ENCODE measurements at places on chromosomes 2 and 18. TPM values are rescaled to one million over a fixed set of nuclear protein-coding genes. Genes with fewer than 3 reads are reported as not detected.

TUBA3E gene
- total RNA-seq, result not detected

SPATA3 gene
- not detected for total RNA-seq

TGFA gene
- 4.7 TPM for total RNA-seq

CYRIA gene
- 19.3 TPM for total RNA-seq

AP1S3 gene
- total RNA-seq, result 3.1 TPM

PSMD14 gene
- 70.6 TPM for total RNA-seq

NTSR2 gene
- not detected for total RNA-seq

GALNT5 gene
- 0.10 TPM for total RNA-seq

DNA sequence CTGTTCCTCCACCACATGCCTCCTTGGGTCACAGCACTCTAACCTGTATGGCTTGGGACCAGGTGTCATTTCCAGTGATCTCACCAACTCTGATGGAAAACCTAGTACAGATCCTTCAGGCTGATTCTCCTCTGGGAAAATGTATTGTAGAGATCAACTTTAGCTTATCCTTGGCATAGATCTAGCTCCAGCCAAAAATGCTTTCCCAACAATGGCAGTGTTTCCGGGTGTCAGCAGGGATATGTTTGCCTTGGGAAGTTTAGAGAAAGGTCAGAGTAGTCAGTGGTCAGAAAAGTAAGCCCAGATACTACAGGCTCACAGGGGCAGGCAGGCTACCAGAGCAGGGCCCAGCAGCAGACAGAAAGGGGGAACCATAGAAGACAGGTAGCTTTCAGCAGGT is 73.6 kb downstream of the CD8B2 start:
- H3K4me3 ChIP-seq, result no peak overlapping the region
- peaks cover 2% of the 10 kb centered on the region for H3K27me3 ChIP-seq
- H3K27ac ChIP-seq, result no peak overlapping the region
- DNase-seq, result no peak
- peaks cover 14% of the 10 kb centered on the region for H3K36me3 ChIP-seq

- H3K27me3 ChIP-seq, result no peaks in the 10 kb centered on the region
- peaks cover 5% of the 10 kb centered on the region for H3K36me3 ChIP-seq
- H3K4me3 ChIP-seq, result no peak overlapping the region
Measured at GRCh38 chr18:70326255-70326654, 37.4 kb downstream of the SOCS6 start.

DNA sequence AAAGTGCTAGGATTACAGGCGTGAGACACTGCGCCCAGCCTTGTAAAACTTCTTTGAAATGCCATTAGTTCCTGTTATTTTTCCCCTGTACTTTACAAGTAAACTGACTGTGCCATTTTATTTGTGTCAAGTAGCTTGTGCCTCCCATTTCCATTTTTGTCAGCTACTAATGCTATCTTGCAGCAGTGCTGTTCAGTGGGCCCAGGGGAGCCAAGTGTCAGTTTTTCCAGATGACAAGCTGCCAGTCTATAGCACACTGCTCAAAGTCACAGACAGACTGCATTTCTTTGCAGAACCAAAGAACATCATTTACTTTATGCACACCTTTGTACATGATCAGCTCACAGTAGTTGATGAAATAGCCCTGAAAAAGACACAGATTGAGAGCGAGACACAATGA is 901.3 kb upstream of the CDH2 start:
- no peaks in the 10 kb centered on the region for H3K36me3 ChIP-seq
- DNase-seq, result peak; percentile 58
- no peaks in the 10 kb centered on the region for H3K27me3 ChIP-seq
- H3K4me3 ChIP-seq, result no peak overlapping the region
- H3K27ac ChIP-seq, result peak overlapping the region; percentile 39

DNA sequence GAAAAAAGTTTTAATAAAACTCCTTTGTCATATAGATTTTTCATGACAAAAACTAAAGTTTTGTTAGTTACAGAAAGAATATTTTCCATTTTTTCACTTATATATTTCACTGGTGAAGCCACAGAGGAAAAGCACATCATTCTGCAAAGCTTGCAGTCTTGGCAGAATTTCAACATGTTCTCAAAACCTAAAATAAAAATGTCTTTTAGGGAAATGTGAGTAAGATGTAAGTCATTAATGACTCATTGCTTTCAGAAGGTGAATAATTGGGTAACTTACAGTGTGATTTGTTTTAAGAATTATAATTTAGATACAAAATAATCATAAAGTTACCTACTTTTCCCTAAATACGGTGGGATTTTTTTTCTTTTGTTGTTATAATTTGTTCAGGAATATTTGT is 43.4 kb upstream of the TNFRSF11A start:
- no peak overlapping the region for H3K4me3 ChIP-seq
- DNase-seq, result no peak
- no peaks in the 10 kb centered on the region for H3K27me3 ChIP-seq

- no peaks in the 10 kb centered on the region for H3K4me1 ChIP-seq
- peaks cover 2% of the 10 kb centered on the region for H3K27me3 ChIP-seq
- no peak for DNase-seq
- no peak overlapping the region for H3K4me3 ChIP-seq
- H3K27ac ChIP-seq, result no peak overlapping the region
- no peaks in the 10 kb centered on the region for H3K36me3 ChIP-seq
Measured at GRCh38 chr2:69721022-69721421, 20.9 kb upstream of the ANXA4 start.

DNA sequence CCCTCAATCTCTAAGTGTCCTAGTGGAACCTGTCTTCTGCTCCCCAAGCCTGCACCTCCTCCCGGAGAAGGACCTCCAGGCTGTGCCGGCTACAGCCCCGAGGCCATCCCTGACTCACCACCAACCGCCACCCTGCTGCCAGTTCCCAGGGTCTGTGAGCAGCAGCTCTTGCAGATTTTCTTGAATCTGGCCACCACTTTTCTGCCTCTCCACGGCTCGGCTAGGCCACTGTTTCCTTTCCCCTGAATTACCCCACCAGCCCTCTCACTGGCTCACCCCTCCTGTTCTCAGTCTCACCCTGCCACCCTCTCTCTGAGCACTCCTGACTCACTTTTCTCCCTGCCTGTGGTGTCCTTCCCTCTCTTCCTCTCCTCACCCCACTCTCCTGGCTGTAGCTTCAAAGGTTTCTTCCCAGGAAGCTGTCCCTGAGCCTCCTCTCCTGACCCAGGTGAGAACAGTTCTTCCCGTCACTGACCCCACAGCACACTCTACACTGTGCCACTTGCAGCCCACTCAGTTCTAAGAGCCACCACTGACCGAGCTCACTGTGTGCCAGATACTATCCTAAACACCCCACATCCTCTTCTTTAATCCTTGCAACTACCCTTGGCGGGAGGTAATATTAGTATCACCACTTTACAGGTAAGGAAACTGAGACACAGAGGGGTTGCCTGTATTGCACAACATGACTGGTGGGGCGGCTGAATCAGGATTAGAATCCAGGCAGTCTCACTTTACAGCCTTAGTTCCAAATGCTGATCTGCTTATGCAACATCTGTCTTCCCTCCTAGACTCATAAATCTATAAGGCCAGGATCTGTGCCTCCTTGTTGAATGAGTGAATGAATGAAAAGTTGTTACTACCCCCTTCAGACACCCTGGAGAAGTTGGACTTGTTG is 111.6 kb downstream of the SMAD7 start:
- DNase-seq, result no peak
- H3K4me1 ChIP-seq, result peaks cover 22% of the 10 kb centered on the region
- H3K36me3 ChIP-seq, result no peaks in the 10 kb centered on the region

DNA sequence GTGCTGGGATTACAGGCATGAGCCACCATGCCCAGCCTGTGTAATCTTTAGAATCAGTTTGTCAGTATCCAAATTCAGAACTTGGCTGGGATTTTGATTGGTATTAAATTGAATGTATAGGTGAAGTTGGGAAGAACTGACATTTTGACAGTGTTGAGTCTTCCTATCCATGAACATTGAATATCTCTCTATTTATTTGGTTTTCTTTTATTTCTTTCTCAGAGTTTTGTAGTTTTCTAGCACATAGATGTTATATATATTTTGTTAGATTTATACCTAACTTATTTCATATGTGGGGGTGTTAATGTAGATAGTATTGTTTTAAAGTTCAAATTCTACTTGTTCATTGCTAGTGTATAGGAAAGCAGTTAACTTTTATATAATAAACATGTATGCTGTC is 31.5 kb downstream of the CEP192 start:
- peaks cover 6% of the 10 kb centered on the region for H3K36me3 ChIP-seq
- no peaks in the 10 kb centered on the region for H3K4me1 ChIP-seq
- DNase-seq, result no peak
- H3K4me3 ChIP-seq, result no peak overlapping the region

- H3K27me3 ChIP-seq, result no peaks in the 10 kb centered on the region
- H3K27ac ChIP-seq, result no peak overlapping the region
- no peak for DNase-seq
- peaks cover 2% of the 10 kb centered on the region for H3K4me1 ChIP-seq
Measured at GRCh38 chr2:227608561-227609338, 5.9 kb downstream of the SCYGR3 start.

GRCh38 chr2:142130111-142131009 is 456 bp downstream of the LRP1B start:
- H3K27ac ChIP-seq, result peak overlapping the region; percentile 96
- H3K4me3 ChIP-seq, result peak overlapping the region; percentile 96
- peaks cover 32% of the 10 kb centered on the region for H3K4me1 ChIP-seq
- no peaks in the 10 kb centered on the region for H3K36me3 ChIP-seq
- peak; percentile 52 for DNase-seq

DNA sequence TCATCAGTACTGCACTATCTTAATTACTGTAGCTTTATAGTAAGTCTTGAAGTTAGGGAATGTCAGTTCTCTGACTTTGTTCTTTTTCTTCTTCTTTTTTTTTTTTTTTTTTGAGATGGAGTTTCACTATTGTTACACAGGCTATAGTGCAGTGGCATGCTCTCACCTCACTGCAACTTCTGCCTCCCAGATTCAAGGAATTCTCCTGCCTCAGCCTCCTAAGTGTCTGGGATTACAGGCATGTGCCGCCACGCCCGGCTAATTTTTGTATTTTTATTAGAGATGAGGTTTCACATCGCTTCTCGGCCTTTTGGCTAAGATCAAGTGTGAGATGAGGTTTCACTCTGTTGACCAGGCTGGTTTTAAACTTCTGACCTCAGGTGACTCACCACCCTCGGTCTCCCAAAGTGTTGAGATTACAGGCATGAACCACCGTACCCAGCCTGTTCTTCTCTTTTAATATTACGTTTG is 41.9 kb upstream of the TANC1 start:
- H3K27me3 ChIP-seq, result peaks cover 2% of the 10 kb centered on the region
- H3K27ac ChIP-seq, result no peak overlapping the region
- H3K36me3 ChIP-seq, result peaks cover 10% of the 10 kb centered on the region
- no peaks in the 10 kb centered on the region for H3K4me1 ChIP-seq

- H3K36me3 ChIP-seq, result peaks cover 6% of the 10 kb centered on the region
- peaks cover 4% of the 10 kb centered on the region for H3K27me3 ChIP-seq
- H3K27ac ChIP-seq, result no peak overlapping the region
- no peak for DNase-seq
- H3K4me3 ChIP-seq, result no peak overlapping the region
- peaks cover 4% of the 10 kb centered on the region for H3K4me1 ChIP-seq
Measured at GRCh38 chr2:19753314-19753713, 148.5 kb downstream of the TTC32 start.

GRCh38 chr2:120818441-120818920 is 82.8 kb downstream of the GLI2 start:
- no peak for DNase-seq
- peaks cover 7% of the 10 kb centered on the region for H3K4me1 ChIP-seq
- no peak overlapping the region for H3K4me3 ChIP-seq
- H3K27me3 ChIP-seq, result peaks cover 4% of the 10 kb centered on the region
- no peak overlapping the region for H3K27ac ChIP-seq

DNA sequence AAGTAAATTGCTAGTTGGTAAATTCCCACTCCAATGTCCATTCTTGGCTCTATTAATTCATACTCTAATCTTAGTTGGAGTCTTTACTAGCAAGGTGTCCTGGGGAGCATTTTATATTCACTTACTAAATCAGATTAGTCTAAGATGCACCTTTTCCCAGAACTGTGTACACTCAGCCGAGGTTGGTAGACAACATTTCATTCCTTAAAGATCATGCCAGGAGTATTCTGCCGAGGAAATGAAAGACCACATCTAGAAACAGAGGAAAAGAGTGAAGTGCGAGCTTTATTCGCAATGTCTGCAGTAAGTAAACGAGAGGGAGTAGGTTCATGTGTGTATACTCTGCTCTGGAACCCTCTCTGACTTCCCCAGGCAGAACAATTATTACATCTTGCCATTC is 14.6 kb upstream of the KYNU start:
- H3K4me1 ChIP-seq, result no peaks in the 10 kb centered on the region
- H3K27ac ChIP-seq, result no peak overlapping the region
- no peak for DNase-seq
- H3K36me3 ChIP-seq, result no peaks in the 10 kb centered on the region
- H3K27me3 ChIP-seq, result no peaks in the 10 kb centered on the region

DNA sequence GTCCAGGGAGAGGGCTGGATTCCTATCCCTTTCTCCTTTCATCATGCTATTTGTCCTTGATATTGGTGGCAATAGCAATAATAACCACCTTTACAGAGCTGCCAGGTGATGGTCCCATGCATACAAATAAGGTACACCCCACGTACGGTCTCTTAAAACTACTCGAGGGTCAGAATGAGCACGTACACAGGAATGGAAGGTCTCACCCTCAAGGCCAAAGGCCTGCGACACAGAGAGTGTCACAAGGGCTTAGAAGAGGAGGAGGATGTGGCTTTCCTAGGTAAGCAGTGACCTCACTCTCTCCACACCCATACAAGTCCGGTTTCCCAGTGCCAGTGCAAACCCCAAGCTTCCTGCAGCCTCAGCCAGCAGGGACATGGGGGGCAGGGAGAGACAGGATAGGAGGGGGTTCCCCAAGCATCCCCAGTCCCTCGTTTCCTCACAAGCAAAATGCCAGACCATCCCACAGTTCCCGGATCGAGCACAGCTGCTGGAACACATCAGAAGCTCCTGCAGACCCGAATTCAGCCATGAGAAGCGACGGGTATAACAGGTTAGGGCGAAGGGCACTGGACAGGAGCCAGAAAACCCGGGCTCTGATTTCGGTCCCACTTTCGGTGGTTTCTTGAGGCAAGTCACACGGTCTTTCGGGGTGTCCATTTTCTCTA is 49.2 kb downstream of the PLB1 start:
- no peak overlapping the region for H3K4me3 ChIP-seq
- no peak for DNase-seq
- H3K4me1 ChIP-seq, result peaks cover 6% of the 10 kb centered on the region
- no peak overlapping the region for H3K27ac ChIP-seq

DNA sequence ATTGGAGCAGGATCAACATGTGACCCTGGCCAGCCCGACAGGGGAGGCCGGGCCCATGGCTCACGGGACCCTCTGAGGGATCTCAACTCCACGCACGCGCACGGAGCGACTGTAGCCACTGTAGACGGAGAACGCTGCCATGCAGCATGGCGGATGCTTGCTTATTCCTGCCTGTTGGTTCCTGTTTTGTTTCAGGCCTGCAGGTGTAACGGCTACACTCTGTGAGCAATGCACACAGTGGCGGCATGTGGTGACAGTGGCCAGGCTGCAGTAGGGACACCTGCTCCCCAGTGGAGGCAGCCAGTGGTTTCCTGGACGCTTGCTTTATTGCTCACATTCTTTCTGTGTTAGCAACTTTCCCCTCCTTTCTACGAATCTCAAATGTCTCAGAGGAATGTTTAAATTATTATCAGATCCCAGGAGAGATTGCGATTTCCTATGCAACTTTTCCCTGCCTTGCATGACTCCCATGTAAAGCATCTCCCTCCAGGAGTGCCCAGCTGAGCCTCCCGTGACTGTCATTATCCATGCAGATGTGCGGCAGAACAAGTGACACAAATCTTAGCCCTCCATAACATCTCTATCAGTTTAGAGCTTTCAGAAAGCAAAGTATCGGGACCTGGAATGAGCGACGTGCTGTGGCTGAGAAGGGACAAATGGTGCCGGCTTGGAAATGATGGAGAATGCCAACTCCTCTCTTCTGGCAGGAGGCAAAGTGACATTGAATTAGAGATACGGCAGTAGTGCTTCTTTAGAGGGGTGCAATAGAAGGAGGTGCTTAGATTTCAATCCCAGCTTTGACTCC is 209.7 kb downstream of the ASB1 start:
- H3K27me3 ChIP-seq, result peaks cover 2% of the 10 kb centered on the region
- no peaks in the 10 kb centered on the region for H3K36me3 ChIP-seq
- H3K27ac ChIP-seq, result no peak overlapping the region
- DNase-seq, result no peak
- no peak overlapping the region for H3K4me3 ChIP-seq

All from glutamatergic neuron (in vitro differentiated cells).